CD4-positive, alpha-beta T cell treated with Interleukin-17A for 4 hours (primary cell): ENCODE measurements at places on chromosomes 16 and 17.

- no peak for DNase-seq
Measured at GRCh38 chr17:63798572-63799106, 24.7 kb downstream of the DDX42 start.

DNA sequence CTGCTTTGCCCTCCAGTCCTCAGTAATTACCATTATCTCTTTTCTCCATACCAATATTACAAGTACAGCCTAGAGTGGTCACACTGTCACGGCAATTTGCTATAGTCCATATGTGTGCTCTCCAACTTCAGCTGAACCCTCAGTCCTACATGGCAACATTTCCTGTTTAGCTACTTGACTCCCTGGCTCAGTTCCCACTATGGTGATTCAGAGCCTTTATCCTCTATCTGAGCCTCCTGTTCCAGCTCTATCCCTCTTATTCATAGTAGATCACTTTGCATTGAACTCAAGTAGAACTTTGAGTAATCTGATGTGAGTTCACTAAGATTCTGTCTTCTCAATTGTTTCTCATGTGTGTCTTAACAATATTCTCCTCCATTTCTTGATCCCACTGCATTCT, 43.7 kb upstream of the GOSR1 start:
- no peak for DNase-seq

DNA sequence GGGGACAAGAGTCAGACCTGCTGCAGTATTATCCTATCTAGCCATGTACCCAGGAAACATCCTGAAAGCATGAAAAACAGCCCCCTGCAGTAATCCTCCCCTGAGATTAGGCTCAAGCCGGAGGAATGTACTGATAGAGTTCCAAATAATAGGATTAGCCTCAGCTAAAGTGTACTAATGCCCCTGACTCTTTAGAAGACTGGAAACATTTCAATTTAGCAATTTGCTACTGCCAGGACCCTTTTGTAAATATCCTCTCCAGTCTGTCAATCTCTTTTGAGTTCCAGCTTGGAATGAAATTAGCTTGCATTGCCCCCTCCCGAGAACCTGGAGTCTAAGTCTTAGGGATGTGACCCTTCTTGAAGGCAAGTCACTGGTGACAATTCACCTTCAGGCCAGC, 110.8 kb upstream of the DNAH9 start:
- DNase-seq = no peak

- DNase-seq = no peak
Measured at GRCh38 chr17:57379237-57379894, 123.0 kb downstream of the MSI2 start.

DNA sequence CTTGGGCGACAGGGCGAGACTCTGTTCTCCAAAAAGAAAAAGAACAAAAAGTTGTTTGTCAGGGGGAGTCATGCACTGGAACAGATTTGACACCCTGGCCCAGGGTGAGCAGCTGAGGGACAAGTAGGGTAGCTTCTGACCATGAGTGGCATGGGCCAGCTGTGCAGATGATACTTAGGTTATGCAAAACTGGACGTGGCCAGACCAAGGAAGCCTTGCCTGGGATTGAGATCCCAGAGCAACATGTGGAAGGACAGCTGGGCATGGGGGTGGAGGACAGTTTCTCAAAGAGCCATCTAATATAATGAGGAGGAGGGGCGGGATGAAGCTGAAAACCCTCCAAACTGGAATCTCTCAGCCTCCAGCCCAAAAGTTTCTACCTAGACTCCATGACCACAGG, 19.6 kb upstream of the SLC35B1 start:
- no peak for DNase-seq

DNA sequence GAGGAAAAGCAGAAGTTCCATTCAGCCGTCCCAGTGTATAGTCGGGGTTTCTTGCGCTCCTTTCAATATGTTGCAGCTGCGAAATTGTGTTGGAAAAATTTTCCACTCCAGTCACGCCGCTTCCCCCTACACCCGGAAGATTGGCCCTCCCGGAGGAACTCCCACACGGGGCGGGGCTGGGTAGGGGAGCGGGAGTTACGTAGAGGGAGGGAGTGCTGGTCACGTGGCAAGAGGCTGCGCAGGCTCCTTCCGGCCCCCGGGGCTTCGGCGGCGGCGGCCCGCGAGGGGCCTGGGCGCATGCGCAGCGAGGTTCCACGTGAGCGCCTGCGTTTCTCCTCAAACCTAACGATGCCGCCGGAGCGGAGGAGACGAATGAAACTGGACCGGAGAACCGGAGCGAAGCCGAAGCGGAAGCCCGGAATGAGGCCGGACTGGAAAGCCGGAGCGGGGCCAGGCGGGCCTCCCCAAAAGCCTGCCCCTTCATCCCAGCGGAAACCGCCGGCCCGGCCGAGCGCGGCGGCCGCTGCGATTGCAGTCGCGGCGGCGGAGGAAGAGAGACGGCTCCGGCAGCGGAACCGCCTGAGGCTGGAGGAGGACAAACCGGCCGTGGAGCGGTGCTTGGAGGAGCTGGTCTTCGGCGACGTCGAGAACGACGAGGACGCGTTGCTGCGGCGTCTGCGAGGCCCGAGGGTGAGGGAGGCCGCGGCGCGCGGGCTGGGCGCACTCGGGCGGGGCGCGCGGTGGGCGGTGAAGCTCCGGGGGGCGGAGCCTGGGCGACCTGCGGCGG, at the start of gene UTP18:
Gene UTP18, plus strand, starts transcription at position 310 of the 787 bp plus-strand sequence. Its CDS starts 39 bp downstream, at position 349.
- DNase-seq = peak; percentile 97

GRCh38 chr16:29112755-29113347, 128.0 kb downstream of the LAT start:
- no peak for DNase-seq

DNA sequence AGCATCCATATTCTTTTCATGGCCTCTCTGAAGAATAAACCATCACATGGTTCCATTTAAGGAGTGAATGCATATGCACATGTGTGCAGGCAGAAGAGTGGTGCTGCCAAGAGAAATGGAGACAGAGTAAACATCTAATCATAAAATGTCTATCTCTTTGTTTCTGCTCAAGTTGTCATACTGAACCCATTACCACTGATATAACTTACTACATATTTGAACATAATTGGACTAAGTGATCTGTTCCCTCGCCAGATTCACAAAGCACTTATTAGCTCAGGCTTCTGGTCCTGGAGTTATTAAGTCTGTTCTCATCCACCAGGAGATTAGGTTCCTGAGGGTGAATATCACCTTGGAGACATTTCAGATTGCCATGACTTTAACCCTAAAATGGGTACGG, 72.3 kb upstream of the XYLT1 start:
- DNase-seq = no peak

DNA sequence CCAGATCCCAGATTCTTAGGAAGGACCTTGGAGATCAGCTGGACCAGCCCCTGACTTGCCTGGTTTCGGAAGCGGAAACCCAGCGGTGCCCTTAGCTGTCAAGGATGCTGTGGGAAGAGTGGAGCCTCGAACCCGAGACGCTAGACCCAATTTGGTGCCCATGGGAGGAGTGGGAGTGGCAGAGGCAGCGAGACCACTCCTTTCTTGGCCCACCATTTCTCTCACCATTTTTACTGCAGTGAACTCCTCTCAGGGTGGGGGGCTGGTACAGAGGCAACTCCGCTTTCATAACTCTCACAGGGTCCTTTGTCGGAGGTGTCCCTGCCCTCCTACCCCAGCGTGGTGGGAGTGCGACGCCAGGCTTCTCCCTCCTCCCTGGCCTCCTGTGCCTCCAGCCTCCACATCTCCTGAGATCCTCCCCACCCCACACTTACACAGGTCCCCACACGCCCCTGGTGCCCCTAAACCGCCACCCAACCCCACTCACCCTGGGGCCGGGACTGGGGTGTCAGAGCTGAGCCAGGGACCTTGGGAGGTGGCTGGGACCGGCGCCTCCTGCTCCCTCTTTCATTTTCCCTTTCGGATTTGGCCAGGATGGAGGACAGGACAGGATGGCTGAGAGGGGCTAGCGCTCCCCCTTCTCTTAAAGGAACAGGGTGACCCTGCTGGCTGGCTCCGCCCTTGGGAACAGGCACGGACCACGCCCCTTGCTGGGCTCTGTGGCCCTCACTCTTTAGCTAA, at the start of gene GJD3:
Gene GJD3, minus strand, starts transcription at position 617 of the 741 bp plus-strand sequence. CDS start 922 bp downstream, outside the sequence.
- no peak for DNase-seq

DNA sequence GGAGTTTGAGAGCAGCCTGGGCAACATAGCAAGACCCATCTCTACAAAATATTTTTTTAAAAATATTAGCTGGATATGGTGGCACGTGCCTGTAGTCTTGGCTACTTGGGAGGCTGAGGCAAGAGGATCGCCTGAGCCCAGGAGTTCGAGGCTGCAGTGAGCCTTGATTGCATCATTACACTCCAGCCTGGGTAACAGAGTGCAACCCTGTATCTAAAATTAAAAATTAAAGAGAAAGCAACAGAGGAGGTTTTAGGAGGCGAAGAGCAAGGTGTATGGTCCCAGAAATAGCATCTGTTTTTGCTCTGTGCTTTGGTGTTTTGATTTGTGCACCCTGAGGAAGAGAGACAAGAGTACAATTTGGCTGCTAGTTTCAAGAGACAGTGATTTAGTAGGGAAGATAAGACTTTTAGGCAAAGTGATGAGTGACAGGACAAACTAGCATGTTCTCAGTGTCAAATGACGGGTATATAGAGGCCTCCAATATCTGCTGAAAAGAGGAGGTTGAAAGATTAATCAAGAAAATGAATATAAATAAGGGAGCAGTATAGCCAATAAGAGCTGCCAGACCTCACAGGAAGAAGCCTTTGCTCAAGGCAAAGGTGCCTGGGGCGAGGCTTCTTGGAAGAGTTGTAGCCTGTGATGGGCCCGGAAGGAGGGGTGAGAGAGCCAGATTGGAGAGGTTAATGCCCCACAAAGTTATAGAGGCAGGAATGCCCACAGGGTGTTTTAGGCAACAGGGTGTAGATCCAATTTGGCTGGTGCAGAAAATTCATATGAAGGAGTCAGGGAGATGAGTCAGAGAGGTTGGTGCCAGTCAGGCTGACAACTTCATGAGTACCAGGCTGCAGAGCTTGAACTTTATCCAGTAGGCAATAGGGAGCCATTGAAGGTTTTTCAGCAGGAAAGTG, 11.4 kb downstream of the HLF start:
- no peak for DNase-seq

- no peak for DNase-seq
Measured at GRCh38 chr16:52545222-52545897, 1.6 kb downstream of the TOX3 start.

DNA sequence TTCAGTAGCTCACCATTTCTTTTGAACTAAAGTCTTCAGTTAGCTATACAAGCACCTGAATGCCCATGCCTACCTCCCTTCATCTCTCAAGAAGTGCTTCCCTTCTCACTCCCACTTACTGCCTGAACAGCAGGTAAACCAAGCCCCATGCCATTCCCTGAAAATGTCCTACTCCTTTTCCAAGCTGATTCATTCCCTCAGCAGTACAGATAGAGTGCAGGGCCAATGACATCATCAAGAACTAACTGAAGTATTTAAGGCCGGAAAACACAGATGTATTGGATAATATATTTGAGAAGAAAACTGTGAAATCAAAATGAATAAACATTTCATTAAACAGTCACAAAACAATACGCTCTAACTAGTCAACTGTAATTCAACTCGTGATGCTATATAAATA, 478.8 kb upstream of the CDH11 start:
- DNase-seq = no peak

GRCh38 chr16:82699711-82700495, 73.1 kb downstream of the CDH13 start:
- DNase-seq = no peak

DNA sequence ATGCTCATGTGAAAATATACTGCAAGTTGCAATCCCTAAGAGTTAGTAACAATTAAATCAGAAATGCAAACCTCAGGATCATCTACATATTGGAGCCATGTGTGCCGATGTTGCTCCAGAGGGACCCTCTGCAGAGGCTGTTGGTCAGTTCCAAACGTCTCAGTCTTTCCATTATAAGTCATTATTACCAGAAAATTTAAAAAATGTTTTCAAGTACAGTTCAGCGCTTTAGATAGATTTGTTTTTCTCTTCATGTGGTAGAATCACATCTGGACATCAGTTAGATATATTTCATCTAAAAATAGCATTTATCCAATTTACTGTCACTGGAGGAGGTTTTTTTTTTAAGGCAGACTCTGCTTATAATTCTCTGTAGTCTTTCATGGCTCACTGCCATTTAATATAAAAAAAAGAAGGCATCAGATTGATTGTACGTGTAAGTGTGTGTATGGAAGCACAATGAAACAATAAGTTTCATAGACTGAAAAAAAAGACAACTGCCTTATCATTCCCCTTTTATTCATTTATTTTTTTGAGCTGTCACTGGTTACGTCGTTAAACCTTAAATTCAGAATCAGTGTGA, 46.1 kb upstream of the MARCHF10 start:
- DNase-seq = no peak

- peak; percentile 94 for DNase-seq
Measured at GRCh38 chr16:89505204-89506112, 2.7 kb upstream of the SPG7 start.
